Breast epithelium (tissue), 4 donors: ENCODE measurements at places on chromosomes 7 and 10. TPM values are rescaled to one million over a fixed set of nuclear protein-coding genes. Genes with fewer than 3 reads are reported as not detected.

ADCYAP1R1 gene
- total RNA-seq = 4.1 TPM

GRCh38 chr7:70920876-70921275 lies 211.1 kb upstream of the GALNT17 start:
- no peak overlapping the region for H3K4me3 ChIP-seq
- no peak for DNase-seq
- H3K36me3 ChIP-seq = no peaks in the 10 kb centered on the region
- no peak overlapping the region for H3K27ac ChIP-seq
- H3K27me3 ChIP-seq = no peaks in the 10 kb centered on the region

DNA sequence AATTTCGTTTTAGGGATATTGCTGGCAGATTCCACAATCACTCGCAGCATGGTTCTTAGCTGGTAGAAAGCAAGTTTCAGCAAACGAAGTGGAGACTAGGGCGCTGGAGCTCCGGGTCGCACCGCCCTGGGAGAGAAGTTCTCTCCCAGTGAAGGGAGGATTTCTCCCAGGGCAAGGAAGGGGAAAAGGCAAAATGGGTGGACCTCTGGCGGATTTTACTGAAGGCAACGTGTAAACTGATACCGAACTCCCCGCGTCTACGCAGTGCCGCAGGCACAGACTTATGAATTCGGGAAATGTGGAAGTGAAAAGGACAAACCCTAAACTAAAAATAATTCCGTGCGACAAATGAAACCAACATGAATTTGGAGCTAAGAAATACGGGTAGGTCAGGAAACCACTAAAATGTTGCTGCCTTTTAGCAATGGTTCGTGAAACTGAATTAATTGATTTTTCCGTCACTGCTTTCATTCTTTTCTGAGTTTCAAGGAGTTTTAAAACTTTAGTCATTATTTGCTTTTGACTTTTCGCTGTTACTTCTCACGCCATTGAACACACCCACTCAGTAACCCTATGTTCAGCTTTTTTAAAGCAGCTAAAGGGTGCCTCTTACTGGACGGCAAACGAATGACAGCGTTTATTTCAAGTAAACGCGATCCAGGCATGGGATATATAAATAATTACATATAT lies at the start of gene MYOF:
Gene MYOF (minus strand): TSS at position 190 of the 690 bp plus-strand sequence. CDS start 140 bp downstream, at position 50.
- H3K4me3 ChIP-seq = peak within 1 kb of the TSS; percentile 52
- DNase-seq = peak; percentile 69
- no peaks in the 10 kb centered on the region for H3K36me3 ChIP-seq
- peaks cover 9% of the 10 kb centered on the region for H3K4me1 ChIP-seq
- H3K27ac ChIP-seq = peak within 1 kb of the TSS; percentile 97

DNA sequence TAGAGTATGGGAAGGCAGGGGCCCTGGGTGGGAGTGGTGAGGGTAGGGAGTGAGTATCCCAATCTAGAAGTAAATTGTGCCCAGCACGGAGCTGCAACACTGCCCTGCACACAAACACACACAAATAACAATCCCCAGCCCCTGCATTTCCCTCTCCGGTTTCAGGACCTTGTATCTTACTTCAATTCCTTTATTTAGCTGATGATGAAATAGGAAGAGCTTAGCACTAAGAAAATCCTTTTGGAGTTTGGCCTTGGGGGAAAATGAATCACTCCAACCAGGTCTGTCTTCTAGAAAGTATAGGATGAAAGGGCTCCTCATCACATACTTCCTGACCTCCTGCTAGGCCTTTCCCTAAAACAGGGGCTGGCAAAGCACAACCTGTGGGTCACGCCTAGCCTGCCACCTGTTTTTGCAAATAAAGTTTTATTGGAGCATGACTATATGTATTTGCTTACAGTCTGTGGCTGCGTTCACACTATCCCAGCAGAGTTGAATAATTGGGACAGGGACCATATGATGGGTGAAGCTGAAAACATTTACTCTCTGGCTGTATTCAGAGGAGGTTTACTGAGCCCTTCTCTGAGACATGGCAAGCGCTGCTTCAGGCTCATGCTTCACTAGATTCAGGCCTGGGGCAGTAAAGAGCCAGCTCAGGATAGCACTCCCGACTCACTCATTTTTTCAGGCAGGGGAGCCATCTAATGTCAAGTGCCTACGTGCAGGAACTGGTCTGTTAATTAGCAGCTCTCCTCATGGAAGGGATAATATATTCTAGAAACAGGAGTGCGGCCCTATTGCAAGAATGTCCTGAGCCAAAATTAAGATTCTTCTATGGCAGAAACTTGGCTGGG lies 111.0 kb downstream of the EGFR start:
- no peaks in the 10 kb centered on the region for H3K36me3 ChIP-seq
- no peak overlapping the region for H3K4me3 ChIP-seq
- DNase-seq = no peak
- peak overlapping the region; percentile 59 for H3K27ac ChIP-seq
- H3K27me3 ChIP-seq = no peaks in the 10 kb centered on the region

- H3K36me3 ChIP-seq = no peaks in the 10 kb centered on the region
- H3K27ac ChIP-seq = no peak overlapping the region
- no peak for DNase-seq
- H3K27me3 ChIP-seq = no peaks in the 10 kb centered on the region
- H3K4me3 ChIP-seq = no peak overlapping the region
- no peaks in the 10 kb centered on the region for H3K4me1 ChIP-seq
Measured at GRCh38 chr10:1449572-1450205, 287.6 kb downstream of the ADARB2 start.

TUBB8 gene
- total RNA-seq = not detected

DNA sequence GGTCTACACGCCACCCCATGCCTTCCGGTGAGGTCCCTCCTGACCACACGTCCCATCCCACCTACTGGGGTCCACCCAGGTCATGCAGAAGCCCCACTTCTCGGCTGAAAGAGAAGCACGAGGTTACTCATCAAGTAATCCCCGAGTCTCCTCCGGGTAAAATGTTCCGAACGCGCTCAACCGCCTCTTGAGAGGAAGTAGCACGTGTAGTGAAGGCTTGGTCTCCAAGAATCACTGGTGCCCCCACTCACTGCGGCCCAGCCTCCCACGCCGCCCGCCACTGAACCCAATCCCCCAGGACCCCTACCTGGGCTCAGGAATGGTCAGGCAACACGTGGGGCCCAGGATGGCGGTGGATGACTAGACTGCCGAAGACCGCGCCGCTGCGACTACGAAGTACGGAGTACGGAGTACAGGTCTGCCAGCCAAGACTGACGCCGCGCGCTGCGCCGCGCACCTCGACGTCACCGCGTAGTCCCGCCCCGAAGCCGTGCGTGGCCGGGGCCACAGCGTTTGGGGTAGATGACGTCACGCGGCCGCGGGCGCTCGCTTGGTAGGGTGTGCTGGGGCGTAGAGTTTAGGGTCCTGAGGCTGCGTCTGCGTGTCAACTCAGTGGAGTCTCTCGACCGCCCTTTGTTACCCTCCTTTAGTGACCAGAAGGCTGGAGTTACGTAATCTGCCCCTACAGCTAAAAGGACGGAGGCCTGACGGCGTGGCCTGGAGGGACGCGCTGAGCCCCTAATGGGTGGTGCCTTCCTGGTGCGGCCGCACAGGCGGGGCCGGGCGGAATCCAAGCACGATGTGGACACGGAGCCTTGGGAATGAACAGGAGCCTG lies 7.6 kb upstream of the MYO1G start:
- peak; percentile 86 for DNase-seq
- no peaks in the 10 kb centered on the region for H3K27me3 ChIP-seq
- peaks cover 18% of the 10 kb centered on the region for H3K36me3 ChIP-seq
- H3K4me1 ChIP-seq = no peaks in the 10 kb centered on the region
- peak overlapping the region; percentile 97 for H3K27ac ChIP-seq

PNLIP gene
- total RNA-seq = not detected

KIAA1549 gene
- 3.9 TPM for total RNA-seq

SAMD9 gene
- 7.9 TPM for total RNA-seq

DNA sequence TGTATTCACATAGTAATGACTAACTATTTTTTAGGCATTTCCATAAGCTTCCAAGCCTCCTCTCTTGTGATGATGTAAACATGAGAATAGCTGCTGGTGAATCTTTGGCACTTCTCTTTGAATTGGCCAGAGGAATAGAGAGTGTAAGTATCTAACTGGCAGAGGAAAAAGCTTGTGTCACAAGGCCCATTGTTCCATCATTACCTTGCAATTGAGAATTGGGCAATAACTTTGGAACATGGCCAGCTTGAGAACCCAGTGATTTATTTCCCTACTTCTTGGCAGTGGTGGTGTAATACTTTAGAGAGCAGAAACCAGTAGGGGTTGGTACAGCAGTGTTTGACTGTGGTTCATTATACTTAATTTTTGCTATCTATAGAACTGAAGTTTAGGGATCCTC lies 12.0 kb downstream of the IFRD1 start:
- H3K27ac ChIP-seq = peak overlapping the region; percentile 66
- DNase-seq = peak; percentile 78
- H3K4me1 ChIP-seq = peaks cover 10% of the 10 kb centered on the region
- no peaks in the 10 kb centered on the region for H3K27me3 ChIP-seq

GRCh38 chr7:96093435-96093834 lies 228.5 kb downstream of the SLC25A13 start:
- no peaks in the 10 kb centered on the region for H3K27me3 ChIP-seq
- DNase-seq = no peak
- H3K4me3 ChIP-seq = no peak overlapping the region
- H3K36me3 ChIP-seq = no peaks in the 10 kb centered on the region

DNA sequence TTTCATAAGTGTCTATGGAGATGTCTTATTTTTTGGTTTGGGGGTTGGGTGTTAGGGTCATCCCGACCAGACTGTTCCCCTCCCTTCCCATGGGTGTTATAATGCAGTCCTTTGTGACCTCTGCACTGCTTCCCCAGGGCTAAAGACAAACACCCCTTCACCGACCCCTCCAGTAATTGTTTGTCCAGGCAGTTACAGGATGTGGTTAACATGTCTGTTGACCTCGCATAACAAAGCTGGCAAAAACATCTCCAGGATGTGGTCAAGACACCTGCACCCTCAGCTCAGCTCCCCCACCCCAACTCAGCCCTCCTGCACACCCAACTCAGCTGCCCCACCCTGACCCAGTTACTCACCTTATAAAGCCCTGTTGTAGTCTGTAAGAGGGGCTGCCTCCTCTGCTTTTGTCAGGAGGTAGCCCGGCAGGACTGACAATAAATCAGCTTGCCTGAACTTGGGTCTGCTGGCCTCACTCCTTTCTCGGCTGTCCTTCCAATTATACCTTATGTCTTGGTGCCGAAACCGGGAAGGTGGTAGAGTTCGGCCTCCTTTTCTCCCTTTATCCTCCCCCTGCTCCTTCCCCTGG lies 102.2 kb downstream of the ZNF92 start:
- H3K36me3 ChIP-seq = no peaks in the 10 kb centered on the region
- no peaks in the 10 kb centered on the region for H3K4me1 ChIP-seq
- no peak overlapping the region for H3K4me3 ChIP-seq
- DNase-seq = peak; percentile 20
- H3K27ac ChIP-seq = peak overlapping the region; percentile 74
- H3K27me3 ChIP-seq = no peaks in the 10 kb centered on the region

DNA sequence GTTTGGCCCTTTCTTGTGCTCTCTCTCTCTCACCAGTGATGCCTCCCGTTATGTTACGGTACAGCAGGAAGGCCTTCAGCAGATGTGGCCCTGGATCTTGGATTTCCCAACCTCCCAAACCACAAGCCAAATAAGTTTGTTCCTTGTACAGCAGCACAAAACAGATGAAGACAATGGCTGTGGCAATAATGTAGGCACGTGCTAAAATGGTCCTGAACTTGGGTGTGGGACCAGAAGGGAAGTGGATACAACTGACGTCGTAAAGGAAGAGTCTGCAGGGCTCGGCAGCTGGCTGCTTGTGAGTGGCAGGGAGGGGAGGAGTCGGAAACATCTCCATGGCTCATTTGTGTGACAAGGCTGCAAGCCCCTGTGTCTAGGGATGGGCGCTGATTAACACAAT lies 26.8 kb downstream of the PROSER2 start:
- H3K4me1 ChIP-seq = no peaks in the 10 kb centered on the region
- no peak overlapping the region for H3K4me3 ChIP-seq
- no peak overlapping the region for H3K27ac ChIP-seq
- H3K36me3 ChIP-seq = no peaks in the 10 kb centered on the region
- no peaks in the 10 kb centered on the region for H3K27me3 ChIP-seq

- H3K36me3 ChIP-seq = no peaks in the 10 kb centered on the region
- H3K27ac ChIP-seq = no peak overlapping the region
- no peaks in the 10 kb centered on the region for H3K27me3 ChIP-seq
- H3K4me1 ChIP-seq = no peaks in the 10 kb centered on the region
- no peak overlapping the region for H3K4me3 ChIP-seq
Measured at GRCh38 chr7:70421319-70421718, 710.6 kb upstream of the GALNT17 start.

DNA sequence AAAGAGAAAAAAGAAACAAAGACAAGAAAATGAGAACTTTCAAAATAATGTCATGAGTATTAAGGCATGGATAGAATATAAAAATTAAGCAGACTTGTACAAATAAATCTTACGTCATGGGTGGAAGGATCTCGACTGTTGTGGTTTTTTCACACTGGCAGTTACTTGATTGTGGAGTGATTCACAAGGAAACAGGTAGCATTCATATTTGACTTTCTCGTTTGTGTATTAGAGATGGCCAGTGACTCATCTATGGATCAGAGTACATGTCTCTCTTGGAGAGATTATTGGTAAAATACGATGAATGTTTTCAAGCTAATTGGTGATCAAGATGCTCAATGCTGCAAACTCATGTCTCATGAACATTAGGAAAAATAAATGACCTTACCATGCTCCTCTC lies 564.3 kb downstream of the GATA3 start:
- no peak overlapping the region for H3K27ac ChIP-seq
- H3K36me3 ChIP-seq = no peaks in the 10 kb centered on the region
- no peak overlapping the region for H3K4me3 ChIP-seq
- H3K4me1 ChIP-seq = no peaks in the 10 kb centered on the region
- no peak for DNase-seq

- H3K36me3 ChIP-seq = no peaks in the 10 kb centered on the region
- H3K27me3 ChIP-seq = no peaks in the 10 kb centered on the region
- H3K27ac ChIP-seq = no peak overlapping the region
- no peaks in the 10 kb centered on the region for H3K4me1 ChIP-seq
Measured at GRCh38 chr7:104442481-104442880, 114.1 kb downstream of the LHFPL3 start.

GIMAP7 gene
- total RNA-seq = 22.1 TPM

PRLHR gene
- not detected for total RNA-seq
